ENCODE measurements at places on chromosomes 12 and 14.

- DNase-seq: no peak
Measured at GRCh38 chr12:46560089-46560488, 187.5 kb upstream of the SLC38A2 start.

- DNase-seq: no peak
Measured at GRCh38 chr12:103596981-103597380, 9.9 kb downstream of the STAB2 start.

DNA sequence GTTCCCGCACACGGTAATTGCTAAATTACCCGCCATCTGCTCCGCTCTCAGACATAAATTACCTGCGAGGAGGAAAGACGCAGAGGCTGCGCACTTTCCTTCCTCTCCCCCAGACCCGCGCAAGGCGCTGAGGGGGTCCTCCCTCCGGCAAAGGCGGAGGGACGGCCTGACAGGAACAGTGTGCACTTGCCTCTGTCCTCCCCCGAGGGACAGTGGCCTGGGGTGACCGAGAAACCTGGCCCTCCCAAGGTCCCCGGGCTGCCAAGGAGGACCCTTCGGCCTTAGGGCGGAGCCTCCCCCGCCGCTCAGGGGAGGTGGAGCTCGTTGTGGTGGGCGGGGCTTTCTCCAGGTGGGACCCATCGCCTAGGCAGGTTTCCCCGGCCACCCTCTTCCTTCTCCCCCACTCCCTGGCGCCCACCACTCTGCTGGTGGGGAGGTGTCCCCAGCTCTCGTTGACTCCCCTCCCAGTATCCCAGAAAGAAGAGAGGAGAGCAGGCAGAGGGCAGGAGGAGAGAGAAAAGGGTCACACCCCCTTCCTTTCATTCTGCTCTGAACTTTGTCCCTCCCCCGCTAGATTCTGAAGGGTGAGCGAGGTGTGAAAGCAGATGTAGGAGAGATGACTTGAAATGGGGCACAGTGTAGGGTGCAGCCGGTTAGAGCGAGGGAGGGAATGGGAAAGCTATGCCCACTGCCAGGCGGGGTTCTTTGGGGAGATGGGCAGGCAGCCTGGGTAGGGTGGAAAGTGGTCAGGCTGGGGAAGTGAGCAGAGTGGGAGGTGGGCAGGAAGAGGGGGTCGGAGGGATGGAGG lies 11.4 kb upstream of the CALCOCO1 start:
- DNase-seq: peak; percentile 30

DNA sequence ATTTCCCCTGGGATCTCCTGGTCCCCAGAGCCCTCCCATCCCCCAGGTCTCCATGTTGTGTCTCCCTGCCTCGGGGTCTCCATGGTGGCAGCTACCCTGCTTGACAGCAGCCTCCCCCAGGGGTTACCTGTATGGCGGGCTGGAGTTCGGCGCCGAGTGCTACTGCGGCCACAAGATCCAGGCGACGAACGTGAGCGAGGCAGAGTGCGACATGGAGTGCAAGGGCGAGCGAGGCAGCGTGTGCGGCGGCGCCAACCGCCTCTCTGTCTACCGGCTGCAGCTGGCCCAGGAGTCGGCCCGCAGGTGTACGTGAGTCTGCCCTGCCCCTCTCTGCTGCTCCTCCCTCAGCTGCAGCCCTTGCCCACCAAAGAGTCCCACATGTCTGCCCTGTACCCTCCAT lies 80.9 kb downstream of the WSCD2 start:
- DNase-seq: no peak

All from naive thymus-derived CD8-positive, alpha-beta T cell (primary cell).